ENCODE measurements at places on chromosomes 16 and 17. TPM values are rescaled to one million over a fixed set of nuclear protein-coding genes. Genes with fewer than 3 reads are reported as not detected.

The GNG13 gene
- not detected for total RNA-seq

The KRT33A gene
- total RNA-seq: not detected

The TNFRSF17 gene
- total RNA-seq: not detected

The CCL14 gene
- total RNA-seq: 21.8 TPM

The CLTC gene
- total RNA-seq: 360 TPM

The GPR179 gene
- total RNA-seq: not detected

The FBXW10 gene
- under 0.01 TPM for total RNA-seq

The KCTD19 gene
- total RNA-seq: 0.33 TPM

The AIPL1 gene
- not detected for total RNA-seq

The GJD3 gene
- total RNA-seq: 0.35 TPM

The PHKG2 gene
- 20.9 TPM for total RNA-seq

The UMOD gene
- not detected for total RNA-seq

The SPATA32 gene
- not detected for total RNA-seq

The NEUROD2 gene
- not detected for total RNA-seq

The FADS6 gene
- not detected for total RNA-seq

The HBA2 gene
- total RNA-seq: not detected

The SLFN12L gene
- total RNA-seq: 0.07 TPM

The KRT9 gene
- total RNA-seq: not detected

The C1QTNF1 gene
- total RNA-seq: 20.2 TPM

The PPP1R27 gene
- not detected for total RNA-seq

The KRTAP4-4 gene
- total RNA-seq: not detected

The ALOX12 gene
- total RNA-seq: not detected

The CCL4L2 gene
- total RNA-seq: not detected

The LRRC46 gene
- not detected for total RNA-seq

The EPOP gene
- 2.6 TPM for total RNA-seq

The ESRP2 gene
- 0.25 TPM for total RNA-seq

The RHBDL3 gene
- 0.14 TPM for total RNA-seq

The CDK5RAP3 gene
- total RNA-seq: 75.8 TPM

The CCL2 gene
- total RNA-seq: 135 TPM

The SKAP1 gene
- not detected for total RNA-seq

The KRT25 gene
- not detected for total RNA-seq

The ACBD4 gene
- 5.5 TPM for total RNA-seq

The TMED6 gene
- 0.13 TPM for total RNA-seq

The KRT27 gene
- total RNA-seq: not detected

Measured in pulmonary artery endothelial cell (primary cell).